Left forelimb (tissue), 1 donor: ENCODE measurements at places on chromosomes 5 and 9.

DNA sequence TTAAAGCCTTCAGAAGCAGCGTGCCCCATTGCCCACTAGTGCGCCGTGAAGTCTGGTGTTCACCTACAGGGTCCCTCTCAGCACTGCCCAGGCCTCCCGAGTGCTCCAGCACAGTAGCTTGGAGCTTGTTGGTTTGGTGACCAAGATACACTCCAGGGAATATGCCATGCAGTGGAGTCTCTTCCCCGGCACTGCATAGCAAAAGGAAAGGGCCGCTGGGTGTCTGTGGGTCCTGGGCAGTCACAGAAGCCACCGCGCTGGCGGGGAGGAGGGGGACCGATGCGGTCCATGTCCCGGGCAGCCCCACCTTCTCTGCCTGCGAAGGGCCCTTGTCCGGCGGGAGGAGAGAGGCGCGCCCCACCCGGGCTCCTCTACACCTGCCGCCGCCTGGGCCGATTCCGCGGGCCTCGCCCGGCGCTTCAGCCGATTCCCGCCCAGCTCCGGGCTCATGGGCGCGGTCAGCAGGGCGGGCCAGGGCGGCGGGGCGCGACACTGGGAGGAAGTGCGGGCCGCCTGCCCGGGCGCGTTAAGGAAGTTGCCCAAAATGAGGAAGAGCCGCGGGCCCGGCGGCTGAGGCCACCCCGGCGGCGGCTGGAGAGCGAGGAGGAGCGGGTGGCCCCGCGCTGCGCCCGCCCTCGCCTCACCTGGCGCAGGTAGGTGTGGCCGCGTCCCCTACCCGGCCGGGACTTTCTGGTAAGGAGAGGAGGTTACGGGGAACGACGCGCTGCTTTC is at the start of gene SYK:
SYK (plus strand) TSS at position 579 of the 732 bp plus-strand sequence. CDS start 42,080 bp downstream, outside the sequence.
- DNase-seq = no peak

DNA sequence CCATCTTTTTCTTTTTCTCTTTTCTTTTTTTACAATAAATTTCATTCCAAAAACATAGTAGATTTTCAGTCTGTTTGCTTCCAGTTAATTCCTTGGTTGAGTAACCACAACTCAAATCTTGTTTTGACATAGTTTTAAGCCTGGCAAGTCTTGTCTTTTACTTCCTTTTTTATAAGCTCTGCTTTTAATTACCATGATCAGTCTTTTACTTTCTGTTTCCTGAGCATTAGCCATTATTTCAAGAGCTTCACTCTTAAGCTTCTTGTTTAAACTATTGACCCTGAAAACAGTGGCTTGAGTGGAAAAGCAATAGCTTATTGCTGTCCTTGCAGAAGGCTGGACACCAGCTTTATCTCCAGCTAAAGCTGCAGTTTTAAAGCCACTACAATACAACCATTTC is 1363.3 kb downstream of the MAT2B start:
- DNase-seq = no peak

GRCh38 chr9:125544988-125545651 is 161.9 kb downstream of the MAPKAP1 start:
- DNase-seq = no peak

- no peak for DNase-seq
Measured at GRCh38 chr5:132076983-132077382, 3.4 kb downstream of the CSF2 start.

- DNase-seq = no peak
Measured at GRCh38 chr5:107067395-107067794, 603.3 kb downstream of the EFNA5 start.

GRCh38 chr9:6450641-6451375 is 37.8 kb downstream of the UHRF2 start:
- DNase-seq = no peak

GRCh38 chr9:95021166-95021886 is 294.8 kb downstream of the AOPEP start:
- no peak for DNase-seq

GRCh38 chr5:65108786-65109743 is 340.3 kb downstream of the CWC27 start:
- no peak for DNase-seq

- peak; percentile 75 for DNase-seq
Measured at GRCh38 chr5:177005619-177006264, 837 bp downstream of the UIMC1 start.
